ENCODE measurements at places on chromosomes 6 and 20.

- DNase-seq: no peak
Measured at GRCh38 chr6:35602133-35602946, 86.4 kb downstream of the FKBP5 start.

DNA sequence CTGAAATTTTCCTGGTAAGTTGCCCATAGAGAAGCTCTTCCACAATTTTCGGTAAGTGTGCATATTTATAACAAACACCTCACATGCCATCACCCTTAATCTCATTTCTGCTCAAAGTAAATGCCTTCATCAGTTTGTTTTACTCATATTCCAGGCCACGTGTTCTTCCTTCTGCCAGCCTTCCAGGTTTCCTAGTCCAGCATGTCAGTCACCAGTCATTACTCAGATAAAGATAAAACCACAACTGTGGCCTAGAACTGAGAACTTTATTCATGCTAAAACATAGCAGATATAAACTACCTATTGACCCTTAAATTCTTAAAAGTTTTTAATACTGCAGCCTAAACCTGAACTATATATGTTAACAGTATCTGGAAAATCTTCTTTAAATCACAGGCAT is 149.5 kb upstream of the SLC22A16 start:
- DNase-seq: no peak

GRCh38 chr20:4006640-4007039 is 8.7 kb downstream of the RNF24 start:
- DNase-seq: no peak

GRCh38 chr6:131951576-131952230 is 531 bp upstream of the CCN2 start:
- DNase-seq: no peak

- peak; percentile 74 for DNase-seq
Measured at GRCh38 chr20:38645980-38646858, 44.6 kb downstream of the ARHGAP40 start.

DNA sequence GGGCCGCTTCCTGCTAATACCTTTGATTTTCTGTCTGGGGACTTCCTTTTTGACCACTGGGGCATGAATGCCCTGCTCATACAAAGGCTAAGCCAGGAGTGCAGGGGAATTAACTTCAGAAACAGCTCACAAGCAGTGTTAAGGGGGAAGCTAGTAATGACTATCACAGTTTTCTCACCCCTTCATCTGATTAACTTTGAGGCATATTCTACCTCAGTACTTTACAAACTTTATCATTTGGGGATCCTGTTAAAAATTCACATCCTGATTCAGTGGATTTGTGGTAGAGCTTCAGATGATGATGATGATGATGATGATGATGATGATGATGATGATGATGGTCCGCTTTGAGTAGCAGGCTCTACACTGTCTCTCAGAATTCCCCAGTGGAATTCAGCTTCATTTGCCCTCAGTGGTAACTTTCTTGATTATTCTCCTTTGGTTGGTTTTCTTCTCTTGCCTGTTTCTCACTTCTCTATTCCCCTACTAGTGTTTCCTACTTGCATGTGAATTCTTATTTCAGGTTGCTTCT is 78.4 kb upstream of the TMEM170B start:
- no peak for DNase-seq

GRCh38 chr6:1622220-1622850 is 12.6 kb downstream of the FOXC1 start:
- no peak for DNase-seq

GRCh38 chr20:17524560-17524959 is 6.6 kb downstream of the BFSP1 start:
- no peak for DNase-seq

DNA sequence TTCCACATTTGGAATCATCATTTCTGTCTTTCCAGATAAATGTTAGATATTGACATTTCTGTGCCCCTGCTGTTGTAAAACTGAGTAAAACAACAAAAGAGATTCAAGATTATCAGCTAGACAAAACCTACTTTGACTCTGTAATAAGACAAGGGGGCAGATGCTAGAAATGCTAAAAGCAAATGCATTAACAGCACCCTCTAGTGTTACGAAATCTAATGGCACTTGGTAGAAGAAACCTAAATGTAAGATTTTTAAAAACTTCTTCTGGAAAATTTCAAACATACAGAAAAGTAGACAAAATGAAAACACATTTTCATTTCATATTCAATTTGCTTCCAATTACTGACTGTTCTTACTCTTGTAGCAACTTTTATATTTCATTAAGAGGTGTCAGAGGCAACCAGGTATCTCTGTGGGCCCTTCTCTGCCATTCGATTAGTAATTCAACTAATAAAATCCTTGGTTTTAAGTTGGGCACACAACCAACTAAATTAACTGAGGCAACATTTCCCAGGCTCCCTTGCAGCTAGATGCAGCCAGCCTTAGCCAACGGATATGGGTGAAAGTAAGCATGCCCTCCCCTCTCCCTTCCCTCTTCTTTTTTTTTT is 45.0 kb downstream of the SLC23A2 start:
- peak; percentile 74 for DNase-seq

- DNase-seq: no peak
Measured at GRCh38 chr6:127225497-127225896, 41.2 kb upstream of the RNF146 start.

GRCh38 chr6:164129218-164129617 is 714.7 kb downstream of the QKI start:
- no peak for DNase-seq

DNA sequence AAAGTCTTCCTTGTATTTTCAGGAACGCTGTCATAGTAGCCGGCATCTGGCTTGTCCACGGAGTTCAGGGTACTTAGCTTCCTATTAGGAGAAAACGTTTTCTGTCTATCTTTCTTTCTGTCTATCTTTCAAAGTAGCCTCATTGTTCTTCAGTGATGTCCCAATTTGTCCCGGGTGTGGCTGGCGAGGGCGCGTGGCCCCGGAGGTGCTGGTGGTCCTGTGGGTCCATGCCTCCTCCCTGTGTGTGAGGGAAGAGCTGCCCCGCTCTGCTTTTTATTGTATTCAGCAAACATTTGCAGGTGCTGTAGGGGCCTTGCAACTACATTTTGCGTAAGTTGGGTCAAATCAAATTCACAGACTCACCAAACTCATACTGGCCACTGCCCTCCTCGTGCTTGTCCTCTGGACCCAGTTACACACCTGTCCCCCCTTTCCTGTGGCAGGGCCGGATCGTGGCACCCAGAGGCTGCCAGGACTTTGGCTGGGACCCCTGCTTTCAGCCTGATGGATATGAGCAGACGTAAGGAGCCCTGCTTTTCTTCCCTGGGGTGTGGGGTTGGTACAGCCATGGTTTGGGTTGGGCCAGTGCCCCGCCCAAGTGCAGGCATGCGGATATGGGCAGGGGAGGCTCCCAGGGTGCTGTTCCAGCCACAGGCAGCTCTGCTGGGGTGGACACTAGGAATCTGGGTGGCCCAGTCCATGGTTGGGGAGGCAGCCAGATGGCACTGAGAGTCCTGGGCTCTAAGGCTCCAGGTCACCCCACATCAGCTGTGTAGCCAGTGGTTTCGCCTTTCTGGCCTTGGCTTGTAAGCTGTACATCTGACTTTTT is 12.3 kb downstream of the ITPA start:
- no peak for DNase-seq

DNA sequence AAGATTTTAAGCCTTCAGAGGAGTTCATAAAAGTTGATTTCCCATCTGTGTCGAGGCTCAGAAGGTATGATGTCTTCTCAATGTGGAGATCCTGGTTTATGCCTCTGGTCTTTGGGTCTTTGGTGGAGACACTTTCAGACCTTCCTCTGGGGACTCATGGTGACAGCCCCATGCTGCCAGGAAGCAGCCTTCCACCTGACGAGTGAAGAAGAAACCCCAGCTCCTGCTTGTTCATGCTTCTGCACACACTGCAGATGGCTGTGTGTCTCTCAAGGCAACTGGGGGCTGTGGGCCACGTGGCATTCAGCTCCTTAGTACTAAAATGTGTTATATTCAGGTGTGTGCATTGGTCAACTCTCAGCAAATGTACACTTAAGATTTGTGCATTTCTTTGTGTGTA is 4.9 kb upstream of the SCP2D1 start:
- DNase-seq: no peak

DNA sequence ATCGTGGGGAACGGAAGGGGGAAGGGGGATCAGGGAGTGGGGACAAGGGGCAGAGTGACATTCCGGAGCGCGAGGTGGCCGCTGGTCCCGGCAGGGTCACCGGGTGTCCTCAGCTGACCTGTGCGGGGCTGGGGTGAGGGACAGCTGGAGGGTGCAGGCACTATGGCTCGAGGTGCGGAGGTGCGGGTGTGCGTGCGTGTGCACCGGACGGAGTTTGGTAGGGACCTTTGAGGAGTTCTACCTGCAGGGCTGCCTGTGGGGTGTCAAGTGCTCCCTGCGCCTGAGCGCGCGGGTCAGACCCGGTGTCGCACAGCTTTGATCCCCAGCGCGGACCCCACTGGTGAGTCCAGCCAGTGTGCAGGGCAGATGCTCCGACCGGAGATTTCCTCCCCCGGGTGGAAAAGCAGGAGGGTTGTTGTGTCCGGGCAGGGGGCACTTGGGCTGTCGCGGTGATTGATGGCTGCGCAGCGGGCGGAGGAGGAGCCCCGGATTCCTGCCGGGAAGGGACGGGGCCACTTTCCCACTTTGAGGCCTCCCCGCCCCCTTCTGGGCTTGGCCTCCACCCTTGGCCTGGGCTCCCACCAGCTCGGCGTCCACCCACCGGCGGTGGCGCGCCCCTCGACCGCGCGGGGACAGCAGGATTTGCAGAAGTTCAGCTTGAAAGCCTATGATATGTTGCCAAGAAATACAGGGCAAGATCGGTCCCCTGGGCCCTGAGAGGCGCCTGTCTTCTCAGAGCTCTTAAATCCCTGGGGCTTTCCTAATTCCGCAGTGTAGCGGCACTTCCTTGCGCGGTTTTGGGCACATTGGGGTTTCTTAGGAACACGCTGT is 658 bp downstream of the RIN2 start:
- no peak for DNase-seq

DNA sequence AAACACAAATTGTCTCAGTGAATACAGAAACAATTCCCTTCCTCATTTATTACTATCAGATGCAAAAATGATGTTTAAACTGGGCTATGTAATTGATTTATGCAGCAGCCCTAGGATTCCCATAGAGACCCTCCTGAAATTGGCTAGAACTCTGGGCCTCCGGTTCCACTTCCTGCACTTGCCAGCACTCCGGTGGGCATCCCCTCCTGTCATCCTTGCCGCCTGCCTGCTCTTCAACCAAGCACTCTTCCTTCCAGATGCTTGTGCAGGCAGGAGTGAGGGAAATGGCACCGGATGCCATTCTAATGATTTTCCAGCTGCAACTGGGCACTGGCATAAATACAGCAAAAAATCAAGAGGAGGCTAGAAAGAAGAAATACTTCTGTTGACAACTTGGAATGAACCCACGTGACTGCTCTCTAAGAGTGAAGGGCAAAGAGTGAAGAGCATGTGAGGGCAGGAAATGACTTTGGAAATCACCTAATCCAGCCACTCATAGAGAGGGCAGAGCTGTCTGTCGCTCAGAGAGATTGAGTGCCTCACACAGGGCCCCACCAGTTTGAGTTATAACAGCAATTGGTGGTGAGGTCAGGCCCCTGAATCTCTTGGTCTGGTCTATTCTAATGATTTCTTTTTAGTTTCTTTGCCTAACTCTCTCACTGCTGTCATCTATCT is 3.7 kb upstream of the NEDD9 start:
- no peak for DNase-seq

DNA sequence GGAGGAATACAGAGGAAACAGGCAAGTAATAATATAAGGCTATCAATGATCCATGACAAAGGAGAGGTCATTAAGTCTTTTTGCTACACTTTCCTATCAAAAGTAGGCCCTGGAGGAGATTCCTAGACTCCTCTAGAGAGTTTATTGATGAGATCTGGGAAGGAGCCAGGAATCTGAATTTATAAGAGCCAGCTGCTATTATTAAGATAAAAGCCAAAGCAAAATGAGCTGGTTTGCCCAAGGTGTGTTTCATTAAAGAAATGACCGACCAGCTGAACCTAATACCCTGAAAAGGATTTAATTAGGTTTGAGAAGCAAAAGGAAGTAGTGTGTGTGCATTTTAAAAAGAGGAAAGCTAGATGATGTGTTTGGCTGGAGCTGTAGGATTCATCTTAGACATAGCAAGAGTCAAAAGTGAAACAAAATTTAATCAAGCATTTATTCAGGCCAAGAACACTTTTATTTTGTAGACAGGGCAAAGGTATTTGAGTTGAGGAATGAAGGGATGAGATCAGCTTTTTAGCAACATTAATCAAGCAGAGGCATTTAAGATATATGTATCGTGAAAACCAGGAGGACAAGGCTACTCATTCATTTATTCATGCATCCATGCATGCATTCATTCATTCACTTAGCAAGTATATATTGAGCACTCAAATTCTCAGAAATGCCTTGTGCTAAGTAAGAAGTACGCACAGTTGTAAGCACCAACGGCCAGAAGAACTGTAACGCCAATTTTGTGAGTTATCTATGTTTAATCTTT is 43.5 kb upstream of the SCAF8 start:
- no peak for DNase-seq

DNA sequence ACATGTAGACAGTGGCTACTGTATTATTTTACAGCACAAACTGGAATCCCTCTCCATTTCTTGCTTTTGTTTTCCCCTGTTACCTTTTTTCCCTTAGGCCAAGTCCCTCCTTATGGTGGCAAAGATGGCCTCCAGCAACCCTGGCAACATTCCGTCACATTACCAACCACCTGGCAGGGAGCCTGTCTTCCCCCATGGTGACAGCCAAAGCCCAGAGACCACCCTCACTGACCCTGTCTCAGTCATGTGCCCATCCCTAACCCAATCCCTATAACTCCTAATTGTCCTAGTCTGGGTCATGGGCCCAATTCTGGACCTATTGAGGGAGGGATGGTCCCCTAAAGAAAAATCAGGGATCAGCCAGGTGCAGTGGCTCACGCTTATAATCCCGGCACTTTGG is 27.6 kb downstream of the PARD6B start:
- DNase-seq: no peak

- DNase-seq: no peak
Measured at GRCh38 chr6:41939176-41939847, 2.3 kb downstream of the CCND3 start.

DNA sequence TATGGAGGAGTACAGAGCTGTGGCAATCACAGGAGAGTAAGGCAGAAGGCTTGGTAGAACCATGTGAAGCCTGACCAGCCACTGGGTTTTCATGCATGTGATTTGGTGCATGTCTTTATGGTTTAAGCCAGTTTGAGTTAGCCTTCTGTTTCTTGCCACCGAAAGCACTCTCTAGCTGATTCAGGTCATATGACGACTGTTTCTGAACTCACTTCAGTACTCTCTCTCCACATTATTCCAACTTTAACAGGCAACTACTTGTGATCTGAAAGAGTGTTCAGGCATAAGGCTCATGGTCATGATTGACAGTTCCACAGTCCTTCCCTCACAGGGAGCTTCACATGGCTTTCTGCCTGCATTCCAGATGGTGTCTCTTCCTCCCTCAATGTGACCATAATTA is 63.3 kb upstream of the TAB2 start:
- no peak for DNase-seq

Data from Jurkat, Clone E6-1 (cell line).